HFFc6 (cell line): ENCODE measurements at places on chromosomes 5 and 9. TPM values are rescaled to one million over a fixed set of nuclear protein-coding genes. Genes with fewer than 3 reads are reported as not detected.

GRCh38 chr9:26913138-26913668 is 20.6 kb upstream of the CAAP1 start:
- DNase-seq, result no peak

GRCh38 chr5:147989239-147989638 is 74.5 kb upstream of the SPINK5 start:
- DNase-seq, result no peak

DNA sequence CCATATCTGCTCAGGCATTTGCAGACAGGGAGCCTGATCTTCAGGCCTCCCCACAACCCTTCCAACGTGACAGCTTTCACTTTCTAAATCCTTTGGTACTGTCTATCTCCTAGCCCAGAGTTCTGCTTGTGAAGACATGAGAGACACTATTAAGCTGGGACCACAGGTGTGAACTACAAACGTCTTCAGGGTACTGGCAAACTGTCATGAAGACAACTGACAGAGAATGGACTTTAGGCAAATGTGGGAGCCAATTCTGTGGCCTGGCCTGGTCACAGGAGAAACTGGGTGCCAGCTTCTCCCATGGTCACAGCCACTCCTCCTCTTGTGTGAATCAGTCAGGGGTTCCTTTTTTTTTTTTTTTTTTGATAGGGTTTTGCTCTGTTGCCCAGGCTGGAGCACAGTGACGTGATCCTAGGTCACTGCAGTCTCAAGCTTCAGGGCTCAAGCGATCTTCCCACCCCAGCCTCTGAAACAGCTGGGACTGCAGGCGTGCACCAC is 10.4 kb downstream of the TRIM14 start:
- no peak for DNase-seq

DNA sequence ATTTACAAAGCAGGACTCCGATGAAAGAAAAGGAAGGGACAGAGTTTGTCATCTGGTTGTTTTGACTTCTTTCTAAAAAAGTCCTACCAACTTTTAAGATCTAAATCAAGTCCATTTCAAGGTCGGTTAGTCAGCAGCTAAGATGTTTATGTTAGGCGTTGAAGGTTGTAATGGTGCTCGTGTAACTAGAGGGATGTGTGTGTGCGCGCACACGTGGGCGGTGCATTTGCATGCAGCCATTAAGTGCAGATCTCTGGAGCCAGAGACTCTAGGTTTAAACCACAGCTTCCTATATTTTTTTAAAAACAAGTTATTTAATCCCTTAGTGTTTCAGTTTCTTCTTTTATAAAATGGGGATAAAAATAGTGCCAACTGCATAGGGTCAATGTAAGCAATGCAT is 77.0 kb upstream of the SMIM32 start:
- DNase-seq, result no peak

Gene SLC6A3
- total RNA-seq, result not detected in 2 replicates

GRCh38 chr9:7983490-7983889 is 183.9 kb upstream of the DMAC1 start:
- DNase-seq, result no peak

Gene NOXA1
- total RNA-seq, result 0.17 to 0.53 TPM in 2 of 3 replicates, not detected in the other

Gene SOX30
- 0.09 to 0.18 TPM (median 0.18 TPM) in 3 replicates for total RNA-seq

DNA sequence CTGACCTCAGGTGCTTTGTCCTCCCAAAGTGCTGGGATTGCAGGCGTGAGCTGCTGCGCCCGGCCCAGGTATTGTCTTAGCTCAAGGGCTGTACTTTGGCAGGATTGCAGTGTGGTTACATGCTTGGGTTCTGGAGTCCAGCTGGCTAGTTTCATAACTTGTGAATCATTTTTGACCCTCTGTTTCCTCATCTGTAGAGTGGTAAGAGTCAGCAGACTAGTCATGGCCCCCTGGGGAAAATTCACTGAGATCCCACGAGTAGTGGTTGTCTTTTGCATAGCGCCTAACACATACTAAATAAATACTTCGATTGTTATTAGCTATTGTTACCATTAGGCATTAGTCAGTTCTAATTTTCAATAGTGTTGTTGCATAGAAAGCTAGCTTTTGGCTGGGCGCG is 14.3 kb downstream of the PTPA start:
- peak; percentile 74 for DNase-seq
